ENCODE measurements at places on chromosomes 16 and 17.

GRCh38 chr16:70789595-70790447 is 11.1 kb downstream of the VAC14 start:
- DNase-seq = no peak

GRCh38 chr17:34703533-34703932 is 124.2 kb downstream of the TMEM132E start:
- DNase-seq = no peak

DNA sequence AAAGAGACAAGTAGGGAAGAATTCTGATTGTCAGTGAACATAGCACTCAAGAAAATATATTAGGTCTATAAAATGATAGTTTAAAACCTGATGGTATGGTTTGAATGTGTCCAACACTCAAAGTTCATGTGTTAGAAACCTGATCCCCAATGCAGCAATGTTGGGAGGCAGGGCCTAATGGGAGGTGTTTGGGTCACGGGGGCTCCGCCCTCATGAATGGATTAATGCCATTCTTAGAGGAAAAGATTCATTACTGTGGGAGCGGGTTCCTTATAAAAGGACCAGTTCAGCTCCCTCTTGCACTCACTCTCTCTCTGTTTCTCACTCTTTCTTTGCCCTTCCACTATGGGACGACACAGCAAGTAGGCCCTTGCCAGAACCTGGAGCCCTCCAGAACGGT is 41.5 kb upstream of the SLC47A1 start:
- DNase-seq = no peak

- no peak for DNase-seq
Measured at GRCh38 chr16:76293980-76294379, 16.8 kb downstream of the CNTNAP4 start.

GRCh38 chr17:76251478-76252039 is 11.3 kb upstream of the RNF157 start:
- no peak for DNase-seq

- no peak for DNase-seq
Measured at GRCh38 chr16:72131036-72131435, 37.4 kb downstream of the DHX38 start.

- no peak for DNase-seq
Measured at GRCh38 chr17:40457964-40458791, 14.9 kb downstream of the IGFBP4 start.

DNA sequence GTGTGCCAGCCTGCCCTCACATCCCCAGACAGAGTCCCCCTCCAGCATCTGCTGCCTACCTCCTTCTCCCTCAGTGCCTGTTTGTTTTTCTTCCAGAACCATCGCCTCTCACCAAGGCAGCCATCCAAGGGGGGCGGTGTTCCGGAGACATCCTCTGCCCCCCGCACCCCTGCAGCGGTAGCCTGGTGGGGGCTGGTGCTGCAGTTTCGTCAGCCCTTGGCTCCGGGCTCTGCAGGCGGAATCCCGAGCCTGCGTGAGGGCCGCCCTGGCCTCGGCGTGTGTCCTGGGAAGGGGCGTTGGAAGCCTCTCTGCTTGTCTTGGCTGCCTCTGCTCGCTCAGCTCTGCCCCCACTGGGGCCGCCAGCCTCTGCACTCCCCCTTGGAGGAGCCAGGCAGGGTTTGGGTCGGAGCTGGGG is 126.0 kb upstream of the CIBAR2 start:
- DNase-seq = no peak

DNA sequence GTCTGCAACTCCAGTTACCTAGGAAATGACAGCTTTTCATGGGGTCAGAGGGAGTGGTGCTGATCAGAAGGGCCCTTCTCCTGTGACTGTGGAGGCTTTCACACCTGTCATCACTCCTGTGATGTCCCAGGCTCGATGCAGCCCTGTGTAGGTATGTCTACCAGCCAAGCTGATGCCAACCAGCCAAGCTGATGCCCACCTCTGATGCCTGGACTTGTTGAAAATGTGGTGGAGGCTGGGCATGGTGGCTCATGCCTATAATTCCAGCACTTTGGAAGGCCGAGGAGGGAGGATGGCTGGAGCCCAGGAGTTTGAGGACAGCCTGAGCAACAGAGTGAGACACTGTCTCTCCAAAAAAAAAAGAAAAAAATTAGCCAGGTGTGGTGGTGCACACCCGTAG is 33.7 kb upstream of the RGS9 start:
- no peak for DNase-seq

DNA sequence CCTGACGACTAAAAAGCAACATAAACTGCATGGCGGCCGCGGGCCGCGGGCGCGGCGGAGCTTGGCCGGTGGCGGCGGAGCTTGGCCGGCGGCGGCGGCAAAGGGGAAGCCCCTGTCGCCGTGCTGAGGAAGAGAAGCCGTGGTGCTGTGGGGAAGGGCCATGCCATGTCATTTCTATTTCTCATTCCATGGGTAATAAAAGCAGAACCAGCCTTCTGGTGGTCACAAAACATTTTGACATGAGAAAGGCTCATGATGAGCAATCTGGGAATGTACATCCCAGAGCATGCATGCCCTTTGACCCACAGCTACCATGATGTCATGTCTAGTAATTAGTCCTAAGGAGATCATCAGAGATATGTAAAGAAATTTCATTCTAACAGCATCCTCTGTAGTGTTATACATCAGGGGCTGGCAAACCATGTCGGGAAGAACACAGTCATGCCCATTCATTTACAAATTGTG is 23.9 kb upstream of the HEATR6 start:
- DNase-seq = no peak

DNA sequence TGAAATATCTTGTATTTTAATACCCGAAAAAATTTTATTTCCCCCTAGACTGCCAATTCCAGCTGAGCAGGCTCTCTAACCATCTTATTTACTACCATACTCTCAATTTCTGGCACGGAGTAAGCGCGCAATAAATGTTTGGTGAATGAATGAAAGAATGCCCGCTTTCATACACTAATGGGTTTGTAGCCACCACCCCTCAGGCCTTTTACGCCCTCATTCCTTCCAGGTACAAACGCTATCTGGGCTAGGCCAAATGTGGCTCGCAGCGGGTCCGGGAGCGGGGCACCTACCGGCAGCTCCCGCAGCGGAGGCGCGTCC is 536 bp upstream of the PLD2 start:
- no peak for DNase-seq

DNA sequence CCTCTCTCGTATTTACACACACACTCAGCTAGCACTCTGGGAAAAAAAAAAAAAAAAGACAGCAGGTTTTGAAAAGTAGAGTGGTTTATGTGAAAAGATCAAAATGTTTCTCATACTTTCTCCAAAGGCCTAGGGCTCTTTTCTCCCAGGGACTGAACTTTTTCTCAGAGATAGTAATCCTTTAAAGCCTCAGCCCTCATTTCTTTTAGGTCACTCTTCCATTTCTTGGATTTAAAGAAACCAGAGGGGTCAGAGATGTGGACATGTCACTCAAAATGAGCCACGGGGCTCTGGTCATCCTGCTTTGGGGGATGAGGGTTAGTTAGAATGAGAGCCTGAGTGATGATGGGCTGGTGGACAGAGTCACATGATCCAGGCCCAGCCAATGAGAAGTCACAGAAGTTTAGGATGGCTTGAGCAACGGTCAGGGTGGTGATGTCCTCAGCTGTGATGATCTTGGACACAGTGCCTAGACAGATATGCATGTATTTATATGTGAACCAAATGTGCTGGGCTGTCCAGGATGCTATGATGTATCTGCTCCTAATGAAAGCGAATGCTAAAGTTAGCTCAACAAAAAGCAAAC is 33.7 kb upstream of the AXIN2 start:
- DNase-seq = no peak

DNA sequence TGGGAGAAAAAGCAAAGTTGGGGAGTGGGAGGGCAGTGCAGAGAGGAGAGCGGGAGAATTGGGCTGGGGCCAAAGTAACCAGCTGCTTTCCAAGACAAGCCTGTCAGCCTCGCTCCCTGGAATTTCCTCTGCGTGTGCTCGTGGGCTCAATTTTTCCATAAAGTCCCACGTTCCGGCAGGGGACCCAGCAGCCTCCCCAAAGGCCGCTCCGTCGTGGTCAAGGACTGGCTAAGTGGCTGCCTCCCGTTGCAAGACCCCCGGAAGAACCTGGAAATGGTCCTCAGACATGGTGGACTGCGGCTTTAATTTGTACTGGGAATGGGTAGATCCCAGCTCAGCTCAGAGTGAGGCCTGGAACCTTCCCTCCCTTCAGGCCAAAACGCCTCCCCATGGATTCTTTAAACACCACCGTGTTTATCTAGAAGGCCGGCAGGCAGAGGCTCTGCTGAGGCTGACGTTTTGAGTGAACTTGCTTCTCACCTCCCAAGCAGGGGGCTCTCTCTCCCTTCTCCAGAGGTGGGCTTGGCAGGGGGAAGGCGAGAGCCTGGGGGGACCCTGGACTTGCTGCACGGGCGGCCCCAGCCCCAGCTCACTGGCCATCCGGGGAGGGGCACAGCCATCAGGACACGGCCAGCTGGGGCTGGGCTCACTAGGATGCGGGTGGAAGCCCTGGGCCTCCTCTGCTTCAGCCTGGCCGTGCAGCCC is 190.0 kb downstream of the C16orf95 start:
- no peak for DNase-seq

- no peak for DNase-seq
Measured at GRCh38 chr16:3193221-3194212, 5.5 kb downstream of the OR1F1 start.

DNA sequence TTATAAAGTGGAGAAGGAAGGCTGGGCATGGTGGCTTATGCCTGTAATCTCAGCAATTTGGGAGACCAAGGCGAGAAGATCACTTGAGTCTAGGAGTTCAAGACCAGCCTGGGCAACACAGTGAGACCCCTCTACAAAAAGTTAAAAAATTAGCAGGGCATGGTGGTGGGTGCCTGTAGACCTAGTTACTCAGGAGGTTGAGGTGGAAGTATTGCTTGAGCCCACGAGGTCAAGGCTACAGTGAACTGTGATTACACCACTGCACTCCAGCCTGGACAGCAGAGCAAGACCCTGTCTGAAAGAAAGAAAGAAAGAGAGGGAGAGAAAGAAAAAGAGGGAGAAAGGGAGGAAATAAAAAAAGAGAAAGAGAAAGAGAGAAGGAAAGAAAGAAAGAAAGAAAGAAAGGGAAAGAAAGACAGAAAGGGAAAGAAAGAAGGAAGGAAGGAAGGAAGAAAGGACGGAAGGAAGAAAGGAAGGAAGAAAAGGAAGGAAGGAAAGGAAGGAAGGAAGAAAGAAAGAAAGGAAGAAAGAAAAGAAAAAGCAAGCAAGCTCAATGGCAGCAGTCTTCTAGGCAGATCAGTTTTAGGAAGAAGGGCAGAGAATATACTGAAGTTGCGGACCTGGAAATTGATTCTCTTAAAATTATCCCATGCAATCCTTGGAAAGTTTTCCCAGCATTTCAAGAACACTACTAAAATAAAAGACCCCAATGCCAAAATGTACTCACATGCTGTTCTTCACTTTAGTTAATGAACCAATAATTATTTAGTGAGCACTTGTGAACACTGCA is 53.0 kb downstream of the IKZF3 start:
- DNase-seq = no peak

- no peak for DNase-seq
Measured at GRCh38 chr17:17036524-17036998, 5.7 kb upstream of the MPRIP start.

DNA sequence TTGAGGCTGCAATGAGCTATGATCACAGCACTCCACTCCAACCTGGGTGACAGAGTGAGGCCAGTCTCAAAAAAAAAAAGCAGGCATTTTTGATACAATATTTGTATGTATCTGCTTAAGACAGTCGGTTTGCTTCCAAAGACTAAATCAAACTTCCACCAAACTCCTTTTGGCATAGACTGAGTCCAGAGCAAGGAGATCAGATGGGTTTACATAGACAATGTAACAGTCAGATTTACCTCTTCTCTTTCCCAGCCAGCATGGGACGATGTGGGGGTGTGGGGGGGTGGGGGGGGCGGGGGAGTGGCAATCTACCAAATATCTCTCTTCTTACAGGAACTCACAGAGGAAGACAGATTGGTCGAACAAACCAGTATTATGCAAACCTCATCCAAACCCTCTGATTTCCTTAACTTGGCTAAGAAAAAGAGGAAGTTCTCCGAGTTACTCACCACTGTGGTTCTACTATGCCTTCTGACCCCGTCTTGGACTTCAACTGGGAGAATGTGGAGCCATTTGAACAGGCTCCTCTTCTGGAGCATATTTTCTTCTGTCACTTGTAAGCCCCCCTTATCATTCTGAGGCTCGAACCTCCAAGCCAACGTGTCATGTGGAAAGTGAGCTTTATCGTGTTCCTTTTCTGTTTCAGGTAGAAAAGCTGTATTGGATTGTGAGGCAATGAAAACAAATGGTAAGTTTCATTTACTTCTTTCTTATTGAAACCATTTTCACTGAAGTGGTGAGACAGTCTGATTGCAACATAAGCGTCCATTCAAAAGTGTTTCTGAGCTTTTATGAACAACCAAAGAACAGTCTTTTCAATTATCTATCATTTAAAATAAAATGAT is at the start of gene MILR1:
TSS of gene MILR1 (plus strand) at position 451 of the 848 bp plus-strand sequence. CDS start at position 505, 54 bp downstream.
- DNase-seq = no peak

DNA sequence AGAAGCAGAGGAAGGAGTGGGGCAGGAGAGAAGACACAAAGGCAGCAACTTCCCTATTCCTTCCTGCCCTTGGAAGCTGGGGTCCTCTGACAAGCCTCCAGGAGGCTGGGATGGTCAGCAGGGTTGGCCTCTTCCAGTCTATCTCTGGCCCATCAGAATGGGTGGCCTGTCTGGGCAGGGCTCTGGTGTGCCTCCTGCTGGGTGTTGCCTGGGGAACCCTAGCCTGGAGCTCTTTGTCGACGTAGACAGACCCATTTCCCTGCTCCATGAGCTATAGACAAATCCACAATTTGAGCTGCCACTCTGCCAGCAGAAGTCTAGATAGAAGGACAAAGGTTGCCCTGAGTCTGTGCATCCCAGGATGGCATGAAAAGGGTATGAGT is 11.4 kb downstream of the IGFBP4 start:
- DNase-seq = no peak

DNA sequence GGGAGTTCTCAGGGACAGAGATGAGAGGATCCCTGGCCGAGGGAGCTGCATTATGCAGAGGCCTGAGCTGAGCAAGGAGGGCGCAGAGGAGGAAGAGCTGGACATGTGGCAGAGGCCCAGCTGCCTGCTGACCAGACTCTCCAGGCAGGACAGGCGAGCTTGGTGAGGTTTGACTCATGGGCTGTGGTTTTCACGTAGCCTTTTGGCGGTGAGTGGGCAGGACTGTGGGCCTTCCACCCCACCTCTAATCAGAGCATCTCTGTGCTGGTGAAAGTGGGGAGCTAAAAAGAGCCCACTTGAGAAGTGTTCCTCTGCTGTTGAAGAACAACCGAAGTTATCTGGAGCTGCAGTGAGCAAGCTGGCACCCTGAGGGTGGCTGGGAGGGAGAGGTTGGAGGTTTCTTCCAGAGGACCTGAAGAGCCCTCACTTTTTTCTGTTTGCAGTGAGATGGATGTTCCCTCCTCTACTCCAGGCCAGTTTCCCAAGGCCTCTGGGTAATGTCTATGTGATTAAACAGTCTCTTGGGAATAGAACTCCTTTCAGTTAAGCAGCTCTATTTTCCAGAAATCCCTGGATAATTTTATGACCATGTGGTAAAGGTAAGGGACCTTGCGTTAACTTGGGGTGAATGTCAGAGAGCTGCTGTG is 11.9 kb downstream of the EPN2 start:
- no peak for DNase-seq

Measured in NCI-H2081 (cell line).